ENCODE measurements at places on chromosomes 2 and 18.
A peak's percentile ranks its signal among the peaks of the same experiment; 100 is the strongest.

DNA sequence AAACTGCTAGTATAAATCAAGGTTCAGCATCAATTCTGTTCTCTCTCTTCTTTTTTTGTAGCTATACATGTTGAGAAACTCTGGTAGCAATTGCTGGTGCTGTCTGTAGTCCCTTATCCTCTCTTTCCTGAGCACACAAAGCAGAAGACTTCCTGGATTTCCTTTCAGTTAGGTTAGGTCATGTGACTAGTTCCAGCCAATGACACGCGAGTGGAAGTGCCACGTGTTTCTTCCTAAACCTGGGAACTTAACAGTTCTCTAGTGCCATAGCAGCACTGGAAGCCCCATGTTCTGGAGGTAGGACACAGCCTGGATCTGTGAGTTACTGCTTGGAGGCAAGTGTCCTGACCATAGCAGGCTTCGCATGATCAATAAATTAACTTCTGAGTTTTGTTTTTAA, 125.9 kb downstream of the PLA2R1 start:
- DNase-seq, result no peak

GRCh38 chr2:32498306-32498705, 129.5 kb upstream of the TTC27 start:
- no peak for DNase-seq

DNA sequence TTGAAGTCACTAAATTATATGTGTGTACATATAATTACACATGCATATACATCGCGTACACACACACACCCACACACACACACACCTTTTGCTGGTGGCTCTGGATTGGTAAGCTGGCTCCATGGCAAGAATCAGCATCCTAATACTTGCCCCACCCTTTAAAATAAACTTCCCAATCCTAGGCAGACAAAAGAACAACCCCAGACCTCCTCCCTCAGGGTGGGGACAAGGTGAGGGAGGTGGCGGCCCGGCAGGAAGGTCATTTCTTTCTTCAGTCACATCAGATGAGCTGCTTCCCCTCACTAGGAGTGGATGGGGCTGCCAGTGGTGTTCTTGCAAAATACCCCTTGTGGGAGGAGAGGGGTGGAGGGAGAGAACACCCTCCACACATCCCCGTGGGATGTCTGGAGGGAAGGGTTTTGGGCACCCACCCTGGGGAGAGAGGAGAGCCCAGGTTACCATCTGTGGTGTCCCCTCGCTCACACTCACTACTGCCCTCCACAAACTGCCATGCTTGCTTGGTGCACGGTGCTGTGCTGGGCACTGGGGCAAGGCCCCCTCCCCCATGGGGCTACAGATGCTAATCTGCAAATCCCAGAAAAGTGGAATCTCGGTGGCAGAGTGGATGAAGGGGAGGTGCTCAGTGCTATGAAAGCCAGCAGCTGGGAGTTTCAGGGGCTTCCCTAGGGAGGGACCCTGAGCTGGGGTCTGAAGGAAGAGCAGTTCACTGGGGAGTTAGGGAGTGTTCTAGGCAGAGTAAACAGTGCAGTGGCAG, 64.0 kb downstream of the ODC1 start:
- DNase-seq, result no peak

DNA sequence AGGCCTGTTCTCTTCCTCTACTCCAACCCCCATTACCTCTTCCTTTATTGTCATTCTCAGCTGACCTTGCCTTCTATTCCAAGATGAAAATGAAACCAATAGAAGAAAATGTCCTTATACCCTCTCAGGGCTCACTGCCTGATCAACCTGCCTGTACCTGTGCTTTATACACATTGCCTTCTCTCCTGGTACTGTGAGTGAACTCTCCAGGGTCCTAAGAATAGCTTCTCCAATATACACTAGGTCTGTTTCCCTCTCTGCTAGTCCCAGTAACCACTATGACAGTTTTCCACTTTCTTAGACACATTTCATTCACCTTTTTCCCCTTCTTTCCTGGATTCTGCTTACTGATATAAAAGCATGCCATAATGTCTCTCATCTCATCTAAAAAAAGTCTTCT, 85.7 kb downstream of the FSHR start:
- no peak for DNase-seq

- no peak for DNase-seq
These were observed 94.6 kb upstream of the ITGA4 start for GRCh38 chr2:181362561-181362960.

DNA sequence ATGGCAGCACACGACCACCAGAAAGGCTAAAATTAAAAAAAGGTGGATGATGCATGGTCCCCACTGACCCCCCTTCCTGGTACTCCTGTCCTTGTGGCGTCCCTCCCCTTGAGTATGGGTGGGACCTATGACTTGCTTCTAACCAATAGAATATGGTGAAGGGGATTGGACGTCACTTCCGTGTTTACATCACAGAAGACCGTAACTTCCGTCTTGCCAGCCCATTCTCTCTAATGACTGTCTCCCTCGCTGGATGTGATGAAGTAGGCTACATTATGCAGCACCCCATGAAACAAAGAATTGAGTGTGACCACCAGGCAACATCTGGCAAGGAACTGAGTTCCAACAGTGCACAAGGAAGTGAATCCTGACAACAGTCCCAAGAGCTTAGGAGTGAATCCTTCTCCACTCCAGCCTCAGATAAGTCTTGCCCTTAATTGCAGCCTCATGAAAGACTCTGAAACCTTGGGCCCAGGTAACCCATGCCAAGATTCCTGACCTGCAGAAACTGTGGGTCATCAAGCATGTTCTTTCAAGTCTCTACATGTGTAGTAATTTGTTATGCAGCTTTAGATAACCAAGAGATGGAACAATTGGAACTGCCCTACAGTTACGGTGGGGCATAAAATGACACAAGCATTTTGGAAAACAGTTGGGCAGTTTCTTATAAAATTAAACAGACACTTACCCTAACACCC, 80.1 kb upstream of the NPAS2 start:
- no peak for DNase-seq

DNA sequence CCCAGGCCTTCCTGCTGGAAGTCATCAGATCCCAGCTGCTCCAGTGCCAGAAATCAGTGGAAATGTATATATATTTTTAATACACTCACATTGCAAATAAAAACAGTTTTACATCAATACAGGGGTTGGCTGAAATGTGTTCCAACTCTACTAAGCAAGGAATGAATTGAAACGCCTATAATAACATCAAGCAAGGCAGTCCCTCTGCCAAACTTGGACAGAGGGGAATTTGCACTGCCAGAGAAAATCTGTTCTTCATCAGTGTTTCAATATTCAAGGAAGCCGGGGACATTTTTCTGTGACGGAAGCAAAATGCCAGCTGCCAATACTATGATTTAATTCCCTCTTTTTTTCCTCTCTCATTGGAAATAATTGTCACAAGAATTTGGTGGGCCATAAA, 335.3 kb downstream of the TNS1 start:
- no peak for DNase-seq

DNA sequence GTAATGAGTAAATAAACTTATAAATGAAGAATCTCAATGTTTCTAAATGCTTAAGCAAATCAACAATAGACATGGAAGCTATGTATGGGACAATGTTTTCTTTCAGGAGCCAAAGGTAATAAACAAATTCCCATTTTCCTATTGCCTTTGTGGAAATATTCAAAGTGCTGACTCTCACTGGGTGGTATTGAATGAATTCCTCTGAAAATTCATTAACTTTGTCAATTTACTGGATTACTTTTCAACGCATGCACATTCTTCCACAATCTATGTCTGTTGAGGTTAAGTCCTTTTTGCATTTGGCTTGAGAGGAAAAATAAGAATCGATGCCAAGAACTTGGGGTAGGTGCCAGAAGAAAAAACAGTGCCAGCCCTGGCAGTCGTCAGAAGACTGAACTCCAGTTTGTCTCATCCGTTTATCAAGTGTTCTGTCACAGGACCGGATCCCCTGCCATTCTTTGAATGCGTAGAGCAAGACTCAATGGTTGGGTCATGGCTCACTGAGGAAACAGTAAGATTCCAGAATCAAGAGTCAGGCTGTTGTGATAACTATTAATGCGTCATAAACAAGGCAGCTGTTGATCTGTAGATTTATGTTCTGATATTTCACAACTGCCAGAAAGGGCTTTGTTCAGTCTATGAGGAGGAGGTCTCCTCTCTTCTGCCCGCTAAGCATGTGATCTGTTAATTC, 133.3 kb downstream of the GFPT1 start:
- peak; percentile 97 for DNase-seq

GRCh38 chr2:122378521-122378920, 623.1 kb downstream of the TSN start:
- DNase-seq, result no peak

DNA sequence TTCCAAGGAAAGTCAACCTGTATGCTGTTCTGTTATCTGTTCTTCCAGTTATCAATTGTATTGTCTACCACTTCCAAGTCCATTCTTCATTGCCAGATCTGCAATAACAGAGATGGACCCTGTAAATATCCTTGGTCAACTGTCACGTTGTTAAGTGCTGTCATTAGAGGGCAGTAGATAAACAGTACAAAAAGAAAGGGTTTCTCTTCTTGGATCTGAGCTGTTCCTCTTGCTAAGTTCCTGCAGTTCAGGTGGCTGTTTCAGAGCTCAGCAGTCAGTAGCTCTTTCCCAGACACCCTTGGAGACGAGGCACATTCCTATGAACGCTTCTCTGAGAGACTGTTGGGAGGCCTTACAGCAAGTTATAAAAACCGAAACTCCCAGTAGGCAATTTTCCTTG, 957.1 kb upstream of the CHAC2 start:
- DNase-seq, result peak; percentile 35

GRCh38 chr18:48133671-48134251, 203.3 kb upstream of the SMAD2 start:
- no peak for DNase-seq

DNA sequence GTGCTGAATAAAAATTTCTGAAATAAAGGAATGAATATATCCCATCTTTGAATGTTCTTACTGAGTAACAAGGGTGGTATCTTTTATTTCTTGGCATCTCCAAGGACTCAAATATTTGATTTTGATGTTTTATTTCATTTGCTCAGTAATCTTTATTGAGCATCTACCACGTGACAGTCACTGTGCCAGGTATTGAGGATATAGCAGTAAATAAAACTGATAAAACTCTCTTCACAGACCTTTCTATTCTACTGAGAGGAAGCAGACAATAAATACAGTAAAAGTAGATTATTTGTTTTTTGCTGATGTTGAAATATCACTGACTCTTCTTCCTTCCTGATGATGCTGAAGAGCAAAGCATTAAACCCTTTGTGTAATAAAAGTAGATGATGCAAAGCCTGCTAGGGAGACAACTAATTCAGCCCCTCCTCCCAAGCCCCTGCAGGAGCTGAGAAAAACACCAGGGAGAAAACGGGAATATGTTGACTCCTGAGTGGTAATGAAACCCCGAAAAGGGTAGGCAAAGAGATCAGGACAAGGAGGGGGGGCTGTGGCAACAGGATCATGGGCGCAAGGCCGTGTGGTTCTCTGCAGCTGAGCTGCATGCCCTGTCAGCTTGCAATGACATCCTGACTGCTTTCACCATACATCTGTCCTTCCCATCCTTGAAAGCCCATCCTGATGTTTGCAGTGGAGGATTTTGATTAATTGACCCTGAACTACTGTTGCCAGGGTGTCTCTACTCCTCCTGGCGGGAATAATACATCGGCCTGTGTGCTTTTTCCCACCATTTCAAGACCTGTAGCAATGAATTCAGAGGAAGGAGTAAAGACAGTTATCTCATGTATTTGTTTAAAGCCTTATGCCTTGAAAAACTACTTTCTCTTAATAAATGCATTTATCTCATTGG, 117.4 kb downstream of the EML6 start:
- no peak for DNase-seq

GRCh38 chr18:22517356-22517755, 99.6 kb upstream of the CTAGE1 start:
- no peak for DNase-seq

GRCh38 chr2:214542866-214543265, 132.0 kb downstream of the VWC2L start:
- no peak for DNase-seq

DNA sequence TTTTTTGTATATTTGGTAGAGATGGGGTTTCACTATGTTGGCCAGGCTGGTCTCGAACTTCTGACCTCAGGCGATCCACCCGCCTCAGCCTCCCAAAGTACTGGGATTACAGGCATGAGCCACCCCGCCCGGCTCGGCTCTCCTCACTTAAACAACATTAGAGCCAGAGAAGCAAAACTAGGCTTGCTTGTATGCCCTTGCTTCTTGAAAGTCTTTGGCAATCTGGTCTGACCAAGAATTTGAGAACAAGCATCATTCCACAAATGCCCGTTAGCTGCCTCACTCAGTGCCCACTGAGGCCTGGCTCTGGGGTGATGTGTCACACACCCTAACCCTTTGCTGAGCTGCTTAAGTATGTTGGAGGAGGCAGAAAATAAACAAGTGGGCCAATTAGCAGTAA, 33.5 kb downstream of the SOWAHC start:
- no peak for DNase-seq

- no peak for DNase-seq
These were observed 97.9 kb upstream of the ZNF516 start for GRCh38 chr18:76592981-76593381.

- no peak for DNase-seq
These were observed 33.6 kb upstream of the B3GNT7 start for GRCh38 chr2:231361701-231362554.

- DNase-seq, result peak; percentile 84
These were observed at the start of gene RBBP8 for GRCh38 chr18:22933206-22933965. RBBP8 (plus strand) TSS chr18:22933328; CDS start chr18:22936852, 3,524 bp downstream.

GRCh38 chr2:36356990-36357846, 1.6 kb downstream of the CRIM1 start:
- peak; percentile 85 for DNase-seq

GRCh38 chr2:136238286-136239078, 120.5 kb upstream of the CXCR4 start:
- DNase-seq, result peak; percentile 89
